ENCODE measurements at places on chromosomes 5 and 9.
A peak's percentile ranks its signal among the peaks of the same experiment; 100 is the strongest.

- no peak for DNase-seq
Measured at GRCh38 chr9:32875748-32876147, 92.4 kb downstream of the TMEM215 start.

DNA sequence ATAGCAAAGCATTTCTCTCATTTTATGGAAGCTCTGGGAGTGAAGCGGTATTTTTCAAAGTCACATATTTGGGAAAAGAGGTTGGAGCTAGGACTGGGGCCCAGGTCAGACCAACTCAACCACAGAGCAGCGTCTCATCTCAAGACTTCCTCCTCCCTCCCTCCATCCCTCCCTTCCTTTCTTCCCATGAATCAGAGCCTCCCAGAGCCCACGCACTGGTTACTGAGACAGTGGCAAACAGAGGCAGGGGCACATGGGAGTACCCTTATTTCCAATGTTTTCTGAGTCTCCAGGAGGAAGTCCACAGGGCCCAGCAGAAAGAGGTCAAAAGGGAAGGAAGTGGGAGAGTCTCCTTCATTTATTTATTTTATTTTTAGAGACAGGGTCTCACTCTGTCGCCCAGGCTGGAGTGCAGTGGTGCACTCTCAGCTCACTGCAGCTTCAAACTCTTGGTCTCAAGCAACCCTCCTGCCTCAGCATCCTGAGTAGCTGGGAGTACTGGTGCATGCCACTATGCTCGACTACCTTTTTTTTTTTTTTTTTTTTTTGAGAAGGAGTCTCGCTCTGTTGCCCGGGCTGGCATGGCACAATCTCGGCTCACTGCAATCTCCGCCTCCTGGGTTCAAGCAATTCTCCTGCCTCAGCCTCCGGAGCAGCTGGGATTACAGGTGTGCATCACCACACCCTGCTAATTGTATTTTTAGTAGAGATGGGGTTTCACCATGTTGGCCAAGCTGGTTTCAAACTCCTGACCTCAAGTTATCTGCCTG, 52.5 kb upstream of the CDKN2AIPNL start:
- peak; percentile 22 for DNase-seq

DNA sequence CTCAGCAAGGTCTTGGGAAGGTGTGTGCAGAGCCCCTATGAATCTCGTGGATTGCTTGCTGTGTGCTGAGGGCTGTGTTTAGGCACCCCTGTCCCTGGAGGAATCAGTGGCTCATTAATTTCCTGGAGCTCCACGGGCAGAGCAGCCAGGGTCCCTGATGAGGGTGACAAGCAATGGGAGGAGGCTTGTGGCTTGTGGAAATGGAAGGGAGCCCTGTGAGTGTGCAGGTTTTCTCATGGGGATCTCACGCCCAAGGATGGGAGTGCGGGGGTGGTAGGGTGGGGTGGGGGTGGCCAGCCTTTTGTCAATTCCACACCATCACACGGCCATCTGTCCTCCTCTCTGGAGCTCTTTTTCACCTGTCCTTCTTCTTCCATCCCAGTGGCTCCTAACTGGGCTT, 25.3 kb downstream of the PHF2 start:
- DNase-seq: no peak

DNA sequence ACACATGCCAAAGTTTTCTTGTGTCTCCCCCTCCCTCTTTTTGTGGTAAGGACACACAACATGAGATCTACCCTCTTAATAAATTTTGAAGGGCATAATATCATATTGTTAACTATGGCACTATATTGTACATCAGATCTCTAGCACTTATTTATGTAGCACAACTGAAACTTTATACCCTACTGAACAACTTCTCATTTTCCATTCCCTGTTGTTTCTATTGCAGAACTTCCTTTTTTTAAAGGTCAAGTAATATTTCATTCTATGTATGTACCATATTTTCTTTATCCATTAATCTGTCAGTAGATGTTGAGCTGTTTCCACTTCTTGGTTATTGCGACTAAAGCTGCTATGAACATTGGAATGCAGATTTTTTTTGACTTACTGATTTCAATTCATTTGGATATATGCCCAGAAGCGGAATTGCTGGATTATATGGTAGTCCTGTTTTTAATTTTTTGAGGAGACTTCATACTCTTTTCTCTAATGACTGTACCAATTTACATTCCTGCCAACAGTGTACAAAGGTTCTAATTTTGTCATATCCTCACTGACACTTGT, 305.3 kb downstream of the PRR16 start:
- no peak for DNase-seq

GRCh38 chr5:71816307-71816706, 97.2 kb downstream of the CARTPT start:
- DNase-seq: no peak

DNA sequence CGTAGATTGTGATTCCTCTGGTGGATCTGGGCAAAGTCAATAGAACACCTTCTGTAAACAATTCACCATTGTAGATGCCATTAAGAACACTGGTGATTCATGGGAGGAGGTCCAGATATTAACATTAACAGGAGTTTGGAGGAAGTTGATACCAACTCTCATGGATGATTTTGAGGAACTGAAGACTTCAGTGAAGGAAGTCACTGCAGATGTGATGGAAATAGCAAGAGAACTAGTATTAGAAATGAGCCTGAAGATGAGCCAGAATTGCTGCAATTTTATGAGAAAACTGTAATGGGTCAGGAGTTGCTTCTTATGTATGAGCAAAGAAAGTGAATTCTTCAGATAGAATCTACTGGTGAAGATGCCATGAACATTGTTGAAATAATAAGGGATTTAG, 26.9 kb downstream of the TCERG1 start:
- DNase-seq: peak; percentile 17

GRCh38 chr5:64509828-64510227, 4.0 kb downstream of the RGS7BP start:
- no peak for DNase-seq

- no peak for DNase-seq
Measured at GRCh38 chr5:120507800-120508463, 43.8 kb downstream of the PRR16 start.

GRCh38 chr9:131126059-131126426, 657 bp downstream of the NUP214 start:
- no peak for DNase-seq

DNA sequence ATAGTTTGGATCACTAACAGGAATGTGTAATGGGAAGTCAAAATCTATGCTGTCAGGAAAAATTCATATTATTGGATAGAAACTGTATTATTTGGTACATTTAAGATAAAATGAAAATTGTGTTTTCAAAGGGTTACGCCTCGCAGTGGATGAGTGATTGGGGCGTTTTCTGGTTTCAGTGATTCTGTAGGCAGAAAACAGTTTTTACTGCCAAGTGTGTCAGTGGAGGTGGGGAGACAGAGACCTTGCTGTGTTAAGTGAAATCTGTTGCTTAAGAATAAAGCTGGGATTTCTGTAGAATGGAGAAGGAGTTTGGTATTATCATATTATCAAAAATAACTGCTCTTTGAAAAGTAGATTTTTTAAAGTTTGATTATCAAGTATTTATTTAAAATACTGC, 69.7 kb downstream of the GHR start:
- DNase-seq: no peak

GRCh38 chr5:64693636-64694035, 3.3 kb downstream of the SHISAL2B start:
- DNase-seq: no peak

DNA sequence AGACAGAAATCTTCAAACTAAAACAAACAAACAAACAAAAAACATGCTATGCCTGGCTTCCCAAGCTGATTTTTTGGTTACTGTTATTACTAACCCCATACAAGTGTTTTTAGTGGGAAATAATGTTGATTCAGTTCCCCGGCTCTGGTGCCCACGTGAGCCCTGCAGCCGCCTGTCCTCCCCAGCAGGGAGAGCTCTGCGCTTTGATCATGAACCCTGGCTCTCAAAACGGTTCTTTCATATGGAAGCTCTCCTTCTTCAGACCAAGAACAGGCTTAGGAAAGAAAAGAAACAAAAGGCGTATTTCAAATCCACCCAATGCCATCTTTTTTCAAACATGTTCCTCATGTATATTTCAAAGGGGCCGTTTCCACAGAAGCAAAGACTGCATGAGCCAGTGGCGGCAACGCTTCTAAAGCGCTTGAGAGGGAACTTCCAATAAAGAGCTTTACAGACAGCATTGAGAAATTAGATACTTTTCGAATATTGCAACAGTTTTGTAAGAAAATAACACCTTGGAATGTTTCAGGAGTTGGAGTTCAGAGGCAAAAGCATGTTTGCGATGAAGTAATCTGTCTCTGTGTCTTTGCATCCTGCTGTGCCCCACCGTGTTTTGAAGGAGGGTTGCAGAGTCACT, 74.8 kb downstream of the ICE1 start:
- DNase-seq: peak; percentile 61

DNA sequence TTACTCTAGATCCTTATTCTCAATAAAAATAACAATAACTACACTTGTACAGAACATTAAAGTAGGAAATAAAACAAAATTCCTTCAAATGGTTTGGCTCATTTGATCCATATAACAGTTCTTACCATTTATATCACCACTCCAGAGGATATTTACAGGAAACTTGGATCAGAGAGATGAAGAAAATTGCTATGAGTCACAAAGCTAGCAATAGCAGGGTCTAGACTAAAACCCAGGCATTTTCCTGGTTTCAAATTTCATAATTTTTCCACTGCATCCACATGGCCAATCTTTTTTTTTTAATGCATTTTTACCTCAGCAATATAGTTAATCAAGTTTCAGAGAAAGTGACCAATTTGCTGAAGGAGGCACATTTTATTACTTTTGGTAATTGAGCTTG, 299.2 kb downstream of the ELAVL2 start:
- no peak for DNase-seq

DNA sequence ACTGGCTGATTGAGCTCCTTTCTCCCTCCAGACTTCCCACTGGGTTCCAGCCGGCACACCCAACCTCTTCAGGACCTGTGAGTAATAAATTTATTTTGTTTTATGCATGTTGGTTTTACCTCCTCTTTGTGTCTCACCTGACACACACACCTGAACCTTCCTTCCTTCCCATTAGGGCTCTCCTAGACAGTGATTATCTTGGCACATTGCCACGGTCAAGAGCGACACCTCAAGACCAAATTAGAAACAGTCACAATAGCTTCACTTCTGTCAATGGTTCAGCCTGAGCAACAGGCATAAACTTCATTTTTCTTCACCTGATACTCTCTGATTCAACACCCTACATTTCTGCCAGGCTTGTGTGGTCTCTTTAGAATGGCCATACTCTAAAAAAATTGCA, 296.3 kb upstream of the SMARCA2 start:
- no peak for DNase-seq

DNA sequence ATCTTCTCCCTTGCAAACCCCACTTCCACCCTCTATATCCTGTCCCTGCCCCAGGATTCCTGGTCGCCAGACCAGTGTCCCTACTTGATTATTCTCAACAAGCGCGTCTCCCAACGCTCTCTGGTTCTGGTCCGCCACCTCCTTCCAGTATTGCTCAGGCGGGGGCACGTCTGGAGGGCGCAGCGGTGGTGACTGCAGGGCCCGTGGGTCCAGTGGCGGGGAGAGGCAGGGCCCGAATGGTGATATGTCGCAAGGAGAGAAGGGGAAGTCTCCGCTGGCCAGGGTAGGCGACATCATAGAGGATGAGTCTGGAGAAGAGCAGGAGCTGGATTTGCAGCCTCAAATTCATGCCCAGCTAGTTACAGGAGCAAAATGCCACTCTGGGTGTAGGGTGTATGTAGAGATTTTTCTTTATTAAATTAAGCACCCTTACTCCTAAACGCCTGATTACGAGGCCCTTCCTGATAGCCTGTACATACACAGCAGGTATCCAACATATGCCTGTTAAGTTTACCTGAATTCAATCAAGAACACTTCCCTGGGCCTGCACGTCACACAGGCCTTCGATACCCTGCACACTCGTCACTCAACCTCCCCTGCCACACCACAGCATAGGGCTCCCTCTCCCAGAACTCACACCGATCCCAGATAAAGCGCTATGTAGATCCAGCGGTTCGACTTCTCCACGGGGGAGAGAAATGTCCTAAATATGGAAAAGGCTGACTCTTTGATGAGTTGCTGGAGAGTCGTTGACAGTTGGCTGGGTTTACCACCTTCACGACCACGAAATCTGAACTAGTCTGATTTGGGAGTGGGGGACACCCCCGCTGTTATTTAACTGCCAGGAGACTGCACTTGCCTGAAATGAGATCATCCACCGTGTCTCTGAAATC, 4.8 kb downstream of the MCIDAS start:
- DNase-seq: peak; percentile 43

DNA sequence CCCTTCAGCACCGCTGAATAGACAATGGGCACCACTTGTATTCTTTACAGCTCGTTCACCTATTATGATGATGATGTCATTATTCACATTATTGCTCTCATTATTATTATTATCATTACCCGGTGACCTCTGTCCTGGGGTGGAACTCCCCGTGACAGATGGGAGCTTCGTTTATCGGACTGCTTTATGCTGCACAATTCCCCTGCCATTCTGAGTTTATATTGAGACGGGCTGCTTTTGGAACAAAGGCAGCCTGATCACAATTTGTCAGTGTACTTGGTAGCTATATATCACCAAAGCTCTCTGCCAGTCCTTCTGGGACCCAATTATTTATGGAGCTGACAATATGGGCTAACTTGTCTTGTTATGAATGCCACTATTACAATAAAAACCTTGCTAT, 1145.6 kb upstream of the WWC1 start:
- no peak for DNase-seq

GRCh38 chr9:35102465-35102768, 514 bp downstream of the STOML2 start:
- no peak for DNase-seq

GRCh38 chr5:171445644-171446516, 26.4 kb downstream of the FGF18 start:
- no peak for DNase-seq

GRCh38 chr9:126169736-126170135, 156.9 kb upstream of the MVB12B start:
- DNase-seq: no peak

DNA sequence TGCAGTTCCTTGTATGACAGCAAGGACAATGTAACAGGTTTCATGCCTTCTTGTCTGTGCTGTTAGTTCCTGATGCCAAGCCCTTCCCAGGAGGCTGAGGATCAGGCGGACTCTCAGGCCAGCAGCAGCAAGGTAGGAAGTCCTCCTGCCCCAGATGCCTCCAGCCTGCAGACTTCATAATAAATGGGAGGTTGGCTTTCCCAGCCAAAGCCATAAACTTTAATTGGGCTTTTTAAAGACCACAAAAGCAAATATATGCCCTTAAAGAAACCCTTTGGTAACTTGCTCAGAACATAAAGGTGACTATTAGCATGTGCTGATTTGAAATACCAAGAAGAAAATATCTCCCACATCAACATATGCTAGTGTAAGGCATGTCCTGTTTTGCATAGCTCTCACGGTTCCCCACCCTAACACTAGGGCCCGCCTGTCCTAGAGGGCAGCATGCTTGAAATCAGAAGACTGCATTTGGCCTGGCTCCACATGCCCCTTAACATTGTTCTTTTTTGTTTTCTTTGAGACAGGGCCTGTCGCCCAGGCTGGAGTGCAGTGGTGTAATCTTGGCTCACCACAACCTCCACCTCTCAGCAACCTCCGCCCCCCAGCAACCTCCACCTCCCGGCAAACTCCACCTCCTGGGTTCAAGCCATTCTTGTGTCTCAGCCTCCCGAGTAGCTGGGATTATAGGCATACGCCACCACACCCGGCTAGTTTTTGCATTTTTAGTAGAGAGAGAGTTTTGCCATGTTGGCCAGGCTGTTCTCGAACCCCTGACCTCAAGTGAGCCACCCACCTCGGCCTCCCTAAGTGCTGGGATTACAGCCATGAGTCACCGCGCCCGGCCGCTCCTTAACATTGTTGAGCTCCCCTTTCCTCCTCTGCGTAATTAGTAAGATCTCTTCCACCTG, 44.6 kb upstream of the FCN1 start:
- no peak for DNase-seq
